ENCODE measurements at places on chromosomes 12 and 14.

- no peak for DNase-seq
Measured at GRCh38 chr12:100273782-100274181, 6.8 kb downstream of the SCYL2 start.

DNA sequence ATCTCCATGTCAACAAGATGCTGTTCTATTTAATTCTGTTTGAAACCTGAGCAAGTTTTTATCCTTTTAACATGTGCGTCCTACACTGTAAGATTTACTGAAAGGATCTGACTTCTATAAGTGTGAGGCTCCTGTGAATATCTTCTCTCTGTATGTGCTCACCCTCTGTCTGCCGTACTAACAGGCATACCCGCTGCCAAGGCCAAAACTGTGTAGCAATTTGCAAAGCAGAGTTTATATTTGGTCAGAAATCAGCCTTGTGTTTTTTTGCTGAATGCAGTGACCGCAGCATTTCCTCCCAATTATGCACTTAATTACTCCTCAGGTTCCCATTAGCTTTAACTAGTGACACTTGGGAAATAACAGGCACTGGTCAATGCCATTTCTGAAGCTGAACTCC lies 12.3 kb downstream of the CHST11 start:
- no peak for DNase-seq

DNA sequence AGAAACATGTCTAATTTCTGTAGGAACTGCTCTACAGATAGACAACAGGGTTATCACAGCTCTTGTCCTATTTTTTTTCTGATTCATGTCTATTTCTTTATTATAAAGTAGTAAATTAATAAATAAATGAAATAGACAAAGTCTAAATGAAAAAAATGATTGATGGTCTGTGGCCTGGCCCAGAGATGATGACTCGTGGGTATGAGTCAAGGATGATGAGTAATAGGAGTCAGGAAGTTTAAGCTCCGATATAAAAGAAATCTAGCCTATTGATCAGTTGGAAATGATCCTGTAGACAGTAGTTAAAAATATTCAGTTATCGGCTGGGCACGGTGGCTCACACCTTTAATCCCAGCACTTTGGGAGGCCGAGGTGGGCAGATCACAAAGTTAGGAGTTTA lies 90.6 kb upstream of the RTL1 start:
- DNase-seq: no peak

DNA sequence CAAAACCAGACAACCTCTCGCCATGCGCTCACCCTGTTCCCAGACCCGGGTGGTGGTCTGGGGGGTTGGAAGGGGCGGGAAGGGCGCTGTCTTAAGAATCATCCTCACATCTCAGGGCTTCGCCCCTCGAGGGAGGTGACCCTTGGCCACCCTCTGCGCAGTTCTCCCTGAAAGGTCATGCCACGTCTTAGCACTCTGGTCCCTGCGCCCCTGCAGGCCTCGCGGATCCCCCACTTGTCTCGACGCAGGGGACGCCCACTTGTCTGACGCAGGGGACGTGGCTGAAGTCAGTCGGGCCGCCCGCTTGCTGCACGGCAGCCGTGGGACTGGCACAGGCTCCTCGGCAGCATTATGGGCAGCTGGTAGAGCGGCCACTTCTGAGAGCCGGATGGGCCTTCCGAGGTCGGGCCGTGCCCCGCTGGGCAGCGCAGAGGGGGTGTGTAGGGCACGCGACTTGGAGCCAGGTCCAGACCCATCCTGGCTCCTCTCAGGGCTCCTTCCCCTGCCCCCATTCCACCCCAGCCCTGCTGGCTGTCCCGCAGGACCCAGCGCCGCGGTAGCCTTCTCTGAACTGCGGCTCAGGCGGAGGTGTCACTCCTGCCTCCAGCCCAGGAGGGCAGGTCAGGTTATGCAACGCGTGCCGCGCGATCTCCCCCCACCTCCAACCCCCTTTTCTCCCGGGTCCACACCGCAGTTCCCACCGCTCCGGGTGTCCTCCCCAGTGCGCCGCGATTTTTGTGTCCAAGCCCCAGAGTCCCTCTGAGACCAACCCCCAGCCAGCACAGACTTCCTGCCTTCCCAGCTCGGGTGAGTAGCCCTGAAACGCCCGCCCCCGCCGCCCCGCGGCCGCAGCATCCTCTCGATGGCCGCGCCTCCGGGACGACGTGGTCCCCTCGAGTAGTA lies 40.9 kb upstream of the CAPRIN2 start:
- no peak for DNase-seq

DNA sequence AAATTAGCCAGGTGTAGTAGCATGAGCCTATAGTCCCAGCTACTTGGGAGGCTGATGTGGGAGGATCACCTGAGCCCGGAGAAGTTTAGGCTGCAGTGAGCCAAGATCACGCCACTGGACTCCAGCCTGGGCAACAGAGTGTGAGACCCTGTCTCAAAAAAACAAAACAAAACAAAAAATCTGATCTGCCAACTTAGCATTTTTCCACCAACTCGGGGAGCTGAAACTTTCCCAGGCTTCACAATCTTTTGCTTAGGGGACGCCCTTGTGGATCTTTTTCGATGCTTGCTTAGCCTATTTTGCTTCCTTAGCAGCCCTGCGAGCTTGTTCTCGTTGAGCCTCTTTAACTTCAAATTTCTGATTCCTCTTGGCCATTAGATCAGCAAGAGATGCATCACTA lies 13.8 kb downstream of the CCDC177 start:
- no peak for DNase-seq

GRCh38 chr12:122979001-122979907 lies 1.2 kb upstream of the ARL6IP4 start:
- no peak for DNase-seq

All from foreskin keratinocyte (primary cell).